ENCODE measurements at places on chromosomes 2 and 18.

- DNase-seq = no peak
Observed at GRCh38 chr2:8400196-8400595, 281.7 kb upstream of the ID2 start.

- DNase-seq = no peak
Observed at GRCh38 chr2:136422512-136422911, 304.6 kb upstream of the CXCR4 start.

- no peak for DNase-seq
Observed at GRCh38 chr2:119477113-119477505, 45.5 kb downstream of the TMEM37 start.

DNA sequence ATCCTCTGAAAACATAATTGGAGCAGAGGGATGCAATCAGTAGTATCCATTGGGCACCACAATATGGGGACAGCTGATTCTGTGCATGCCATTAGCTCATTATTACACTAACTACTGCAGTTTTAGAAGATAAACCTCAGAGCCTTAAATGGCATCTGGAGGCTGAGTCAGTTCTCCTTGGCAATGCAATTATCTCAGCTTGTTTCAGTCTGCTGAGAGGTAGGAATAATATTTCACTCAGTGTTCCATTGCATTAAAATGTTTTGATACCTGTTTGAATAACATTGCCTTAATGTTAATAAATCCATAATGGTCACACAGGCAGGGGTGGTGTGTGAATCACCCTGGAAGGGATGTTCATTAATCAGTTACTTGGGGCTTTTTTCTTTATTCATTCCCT is 309.6 kb downstream of the LRRTM1 start:
- DNase-seq = no peak

DNA sequence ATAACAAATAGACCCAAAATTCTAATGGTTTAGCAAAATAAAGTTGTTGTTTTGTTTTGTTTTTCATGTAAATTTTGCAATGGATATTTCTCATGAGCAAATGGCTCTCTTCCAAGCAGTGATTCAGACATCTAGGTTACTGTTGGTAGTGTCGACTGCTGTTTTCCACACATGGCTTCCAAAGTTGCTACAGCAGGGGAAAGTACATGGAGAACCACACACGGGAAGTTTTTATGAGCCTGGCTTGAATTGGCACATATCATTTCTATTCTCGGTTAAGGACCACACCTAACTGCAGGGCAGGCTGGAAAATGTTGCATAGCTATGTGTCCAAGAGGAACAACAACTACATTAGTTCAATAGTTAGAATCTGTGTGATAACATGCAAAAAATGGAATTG is 262.1 kb downstream of the GALNT13 start:
- DNase-seq = no peak

DNA sequence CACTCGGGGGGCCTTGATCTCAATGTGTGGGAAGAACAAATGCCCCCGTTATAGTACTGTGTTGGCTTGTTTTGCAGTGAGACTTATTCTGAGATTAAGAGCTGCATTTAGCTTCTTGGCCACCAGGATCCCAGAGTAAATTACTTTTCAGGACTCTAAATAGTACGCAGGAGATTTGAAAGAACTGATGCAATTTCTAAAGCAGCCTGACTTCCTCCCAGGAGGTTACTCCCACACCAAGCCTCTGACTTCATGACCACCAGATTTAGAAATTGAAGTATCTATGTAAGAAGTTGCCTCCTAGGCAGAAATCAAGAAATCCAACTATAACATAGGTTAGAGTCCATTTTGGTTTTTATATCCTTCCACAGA is 67.0 kb downstream of the FEZ2 start:
- DNase-seq = no peak

- DNase-seq = no peak
Observed at GRCh38 chr2:220143336-220143735, 515.9 kb downstream of the SLC4A3 start.

GRCh38 chr2:77520641-77521547 is 1.3 kb downstream of the LRRTM4 start:
- DNase-seq = no peak

- DNase-seq = no peak
Observed at GRCh38 chr2:173451118-173451517, 96.4 kb downstream of the CDCA7 start.

DNA sequence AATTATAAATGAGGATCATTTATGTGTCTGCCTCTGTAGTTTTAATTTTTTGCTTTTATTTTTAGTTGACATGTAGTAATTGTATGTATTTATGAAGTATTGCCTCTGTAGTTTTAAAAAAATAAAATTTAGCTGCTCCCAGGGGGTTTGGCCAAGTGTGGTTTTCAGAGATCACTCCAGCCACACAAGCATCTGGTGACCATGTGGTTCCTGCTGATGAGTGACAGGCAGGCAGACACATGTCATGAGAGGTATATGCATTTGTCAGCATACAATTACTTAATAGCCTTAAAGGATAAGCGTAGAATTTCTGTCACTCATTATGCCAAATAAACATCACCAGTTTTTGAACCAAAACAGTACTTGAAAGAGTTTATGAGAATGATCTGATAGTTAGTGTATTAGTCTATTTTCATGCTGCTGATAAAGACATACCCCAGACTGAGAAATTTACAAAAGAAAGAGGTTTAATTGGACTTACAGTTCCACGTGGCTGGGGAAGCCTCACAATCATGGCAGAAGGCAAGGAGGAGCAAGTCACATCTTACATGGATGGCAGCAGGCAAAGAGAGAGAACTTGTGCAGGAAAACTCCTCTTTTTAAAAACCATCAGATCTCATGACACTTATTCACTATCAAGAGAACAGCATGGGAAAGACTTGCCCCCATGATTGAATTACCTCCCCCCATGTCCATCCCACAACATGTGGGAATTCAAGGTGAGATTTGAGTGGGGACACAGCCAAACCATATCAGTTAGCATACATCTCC is 29.6 kb downstream of the MREG start:
- DNase-seq = no peak

DNA sequence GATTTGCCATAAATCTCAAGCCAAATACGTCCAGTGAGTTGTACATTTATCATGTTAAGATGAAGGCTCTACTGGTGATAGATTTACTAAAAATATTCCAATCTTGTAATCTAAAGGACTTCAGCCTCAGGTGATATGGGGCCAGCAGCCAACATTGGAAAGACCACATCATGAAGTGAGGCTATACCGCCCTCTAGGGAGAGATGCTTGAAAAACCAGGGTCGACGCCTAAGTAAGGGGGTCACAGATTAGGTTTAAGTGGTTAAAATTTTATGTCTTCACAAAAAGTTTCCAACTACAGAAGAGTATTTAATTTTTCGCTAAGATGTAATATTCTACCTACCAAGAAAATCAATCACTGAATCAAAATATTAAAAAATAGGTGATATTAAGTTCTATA is 33.3 kb downstream of the DOCK10 start:
- DNase-seq = no peak

GRCh38 chr2:97741686-97742085 is 28.3 kb downstream of the ZAP70 start:
- no peak for DNase-seq

DNA sequence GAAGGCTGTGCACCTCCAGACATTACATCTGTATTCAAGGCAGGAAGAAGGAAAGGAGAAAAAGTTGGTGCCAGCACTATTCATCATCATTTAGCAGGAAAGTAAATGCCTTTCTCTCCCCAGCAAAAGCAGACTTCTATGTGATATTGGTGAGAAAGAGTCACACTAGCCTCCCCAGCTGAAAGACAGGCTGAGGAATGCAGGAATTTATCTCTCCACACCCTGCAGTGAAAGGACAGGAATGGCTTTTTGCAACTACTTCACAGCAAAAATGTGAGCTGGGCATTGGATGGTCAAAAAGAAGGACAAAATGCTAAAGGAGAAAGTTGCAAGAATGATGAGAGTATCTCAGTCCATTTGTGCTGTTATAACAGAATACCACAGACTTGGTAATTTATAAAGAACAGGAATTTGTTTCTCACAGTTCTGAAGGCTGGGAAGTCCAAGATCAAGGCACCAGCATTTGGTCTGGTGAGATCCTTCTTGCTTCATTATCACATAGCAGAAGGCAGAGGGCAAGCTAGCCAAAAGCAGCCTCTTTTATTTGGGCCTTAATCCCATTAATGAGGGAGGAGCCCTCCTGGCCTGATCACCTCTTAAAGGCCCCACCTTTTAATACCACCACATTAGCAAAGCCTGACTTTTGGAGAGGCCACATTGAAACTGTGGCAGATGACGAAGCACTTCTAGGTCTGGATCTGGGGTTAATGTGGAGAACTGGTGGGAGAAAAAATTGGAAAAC is 388.1 kb upstream of the SLC14A2 start:
- DNase-seq = no peak

GRCh38 chr18:45850021-45850420 is 24.5 kb downstream of the SIGLEC15 start:
- DNase-seq = no peak

- DNase-seq = no peak
Observed at GRCh38 chr2:109066501-109066900, 62.5 kb upstream of the SH3RF3 start.

DNA sequence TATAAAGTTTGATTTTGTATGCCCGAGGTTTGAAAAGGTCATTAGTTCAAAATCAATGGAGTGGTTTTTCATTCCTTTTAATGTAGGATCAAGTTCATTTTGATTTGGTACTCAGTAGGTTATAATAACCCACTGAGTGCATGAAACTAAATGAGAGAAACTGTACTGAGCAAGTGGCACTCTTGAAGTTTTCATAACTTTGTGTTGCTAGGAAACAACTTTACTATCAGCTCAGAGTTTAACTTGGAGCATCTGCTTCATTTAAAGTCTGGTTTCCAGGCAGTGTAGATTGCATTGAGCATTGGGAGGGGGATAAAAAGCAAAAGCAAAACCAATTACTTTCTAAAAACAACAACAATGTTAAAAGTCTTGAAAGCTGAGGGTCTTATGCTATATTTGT is 1361.6 kb upstream of the CHAC2 start:
- no peak for DNase-seq

- peak; percentile 74 for DNase-seq
Observed at GRCh38 chr2:232632904-232633412, 446 bp upstream of the EFHD1 start.

DNA sequence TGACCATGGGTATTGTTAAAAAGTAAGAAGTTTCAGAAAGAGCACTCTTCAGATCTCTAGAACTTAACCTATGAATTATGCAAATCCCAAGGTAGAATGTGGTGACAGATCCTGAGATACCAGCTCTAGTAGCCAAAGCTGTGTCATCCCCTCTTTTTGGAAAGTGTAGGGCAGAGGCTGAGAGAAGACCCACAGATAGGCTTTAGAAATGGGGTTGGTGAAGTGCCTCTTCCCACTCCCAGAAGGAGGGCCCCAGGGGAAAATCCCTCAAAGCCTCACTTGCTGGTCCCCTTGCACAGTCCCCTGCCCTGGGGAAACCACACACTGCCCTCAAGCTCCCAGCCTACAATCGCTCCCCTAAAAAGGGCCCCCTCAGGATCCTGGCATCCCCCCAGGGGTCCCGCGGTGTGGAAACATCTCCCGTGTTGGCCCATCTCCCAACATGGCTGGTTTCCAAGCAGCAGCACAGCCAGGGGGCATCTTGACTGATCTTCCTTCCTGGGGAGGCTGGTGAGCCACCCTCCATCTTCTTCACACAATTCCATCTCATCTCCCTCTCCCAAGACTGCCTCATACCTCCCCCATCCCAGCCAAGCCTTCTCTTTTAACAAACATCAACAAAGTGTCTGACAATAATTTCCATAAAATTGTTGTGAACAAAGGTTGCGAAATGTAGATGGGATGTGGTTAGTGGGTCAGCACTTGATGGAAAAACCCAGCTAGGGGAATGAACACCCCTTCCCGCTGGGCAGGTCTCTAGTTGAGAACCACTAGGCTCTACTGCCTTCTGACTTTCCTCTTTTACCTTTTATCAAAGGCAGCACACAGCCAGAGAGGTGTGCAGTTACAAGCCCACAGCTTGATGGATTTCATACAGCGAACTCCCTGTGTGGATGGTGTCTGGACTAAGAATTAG is 25.1 kb downstream of the MAL start:
- no peak for DNase-seq

- DNase-seq = no peak
Observed at GRCh38 chr2:201046881-201047280, 24.6 kb downstream of the HYCC2 start.

- no peak for DNase-seq
Observed at GRCh38 chr2:200086911-200087310, 131.5 kb downstream of the MAIP1 start.

- no peak for DNase-seq
Observed at GRCh38 chr2:19573784-19574183, 215.4 kb upstream of the OSR1 start.
